Stimulated activated naive CD8-positive, alpha-beta T cell treated with anti-CD3 and anti-CD28 coated beads, Interleukin-15, amount 100 ng/mL, for 72 hours (primary cell): ENCODE measurements at places on chromosomes 5 and 9.

- no peak for DNase-seq
Observed at GRCh38 chr5:123813937-123814624, 302.1 kb downstream of the CSNK1G3 start.

DNA sequence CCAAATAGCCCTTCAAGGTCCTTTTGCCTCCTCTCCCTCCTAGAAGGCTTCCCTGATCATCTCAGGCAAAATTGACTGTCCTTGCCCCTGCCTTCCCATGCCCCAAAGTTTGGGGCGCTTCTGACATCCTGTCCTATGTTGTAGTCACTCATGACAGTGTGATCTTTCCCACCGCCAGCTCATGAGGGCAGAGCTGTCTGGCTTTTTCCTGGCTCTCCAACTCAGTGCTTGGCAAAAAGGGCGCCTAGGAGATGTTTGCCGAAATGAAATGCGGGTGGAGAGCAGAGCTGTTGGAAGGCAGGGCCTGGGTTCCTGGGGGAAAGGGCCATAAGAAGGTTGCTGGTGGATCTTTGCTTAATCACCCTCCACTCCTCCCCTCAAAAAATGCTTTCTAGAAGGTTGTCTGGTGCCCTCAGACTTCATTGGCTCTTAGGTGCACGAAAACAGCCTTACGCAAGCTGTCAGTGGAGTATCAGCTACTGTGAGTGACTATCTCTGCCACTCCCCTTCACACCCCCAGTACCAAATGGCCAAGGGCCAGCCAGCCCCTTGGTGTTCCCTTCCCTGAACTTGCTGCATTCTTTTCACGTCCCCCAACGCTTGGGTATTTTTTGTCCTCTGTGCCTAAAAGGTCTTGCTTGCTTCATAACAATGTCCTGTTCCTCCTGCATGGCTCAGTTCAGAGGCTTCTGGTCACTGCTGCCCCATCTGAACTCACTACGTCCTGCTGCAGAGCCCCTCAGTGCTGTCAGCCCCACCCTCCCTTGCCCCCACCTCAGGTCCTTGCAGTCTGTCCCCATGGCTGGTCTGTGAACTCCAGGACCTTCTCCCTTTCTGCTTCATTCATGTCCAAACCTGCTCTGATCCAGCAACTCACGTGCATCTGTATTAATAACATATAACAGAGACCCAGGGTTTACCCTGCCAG is 2.6 kb upstream of the SLC25A51 start:
- no peak for DNase-seq

- DNase-seq = no peak
Observed at GRCh38 chr9:33107762-33108161, 31.3 kb upstream of the SMU1 start.

DNA sequence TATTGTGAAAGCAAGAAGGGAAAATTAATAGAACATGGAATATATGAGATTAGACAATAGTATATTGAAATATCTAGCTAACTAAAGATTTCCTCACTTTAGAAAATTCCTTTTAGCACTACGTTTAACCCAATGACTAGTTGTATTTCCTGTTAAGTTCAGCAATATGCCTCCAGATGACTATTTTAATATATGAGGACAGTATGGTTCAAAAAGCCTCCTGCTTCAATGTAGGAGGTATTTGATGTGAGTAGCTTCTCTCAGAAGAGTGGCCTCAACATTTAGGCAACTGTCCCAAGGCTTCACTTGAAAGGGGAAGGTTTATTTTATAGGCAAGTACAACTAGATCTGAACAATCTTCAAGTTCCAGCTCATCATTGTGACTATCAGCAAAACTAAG is 2.0 kb upstream of the MEF2C start:
- DNase-seq = no peak

DNA sequence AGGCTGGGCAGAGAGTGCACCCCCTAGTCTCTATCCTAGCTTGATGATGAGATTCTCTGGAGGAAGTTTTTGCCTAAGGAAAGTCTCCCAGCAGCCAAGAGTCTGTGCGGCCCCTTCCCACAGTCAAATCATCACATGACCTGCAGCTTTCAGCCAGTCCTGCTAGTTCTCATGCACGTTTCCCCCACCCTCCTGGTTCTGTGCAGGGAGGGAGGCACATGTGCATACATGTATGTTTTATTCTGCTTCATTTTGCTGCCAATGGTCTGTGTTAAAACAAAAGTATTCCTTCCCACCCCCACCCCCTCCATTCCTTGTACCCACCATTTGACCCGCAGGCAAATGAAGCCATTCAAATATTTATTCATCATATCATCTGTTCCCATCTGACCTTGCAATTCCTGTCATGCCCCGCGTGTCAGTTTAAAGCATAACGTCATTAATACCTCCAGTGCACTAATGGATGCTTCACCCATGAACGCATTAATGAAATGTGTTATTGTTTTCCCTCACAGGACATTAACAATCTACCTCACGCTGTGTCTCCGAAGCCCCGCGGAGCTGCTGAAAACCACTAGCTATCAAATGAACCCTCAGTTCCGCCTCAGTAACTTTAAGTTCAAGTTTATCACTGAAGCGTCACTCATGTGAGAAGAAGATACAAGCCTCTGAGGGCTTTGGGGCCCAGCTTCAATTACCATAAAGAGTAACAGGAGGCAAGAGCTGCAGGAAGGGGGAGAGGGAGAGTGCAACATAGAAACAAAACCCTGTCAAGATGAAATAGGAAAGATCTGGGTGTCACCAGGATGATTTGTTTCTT is 139.6 kb downstream of the RASEF start:
- no peak for DNase-seq

DNA sequence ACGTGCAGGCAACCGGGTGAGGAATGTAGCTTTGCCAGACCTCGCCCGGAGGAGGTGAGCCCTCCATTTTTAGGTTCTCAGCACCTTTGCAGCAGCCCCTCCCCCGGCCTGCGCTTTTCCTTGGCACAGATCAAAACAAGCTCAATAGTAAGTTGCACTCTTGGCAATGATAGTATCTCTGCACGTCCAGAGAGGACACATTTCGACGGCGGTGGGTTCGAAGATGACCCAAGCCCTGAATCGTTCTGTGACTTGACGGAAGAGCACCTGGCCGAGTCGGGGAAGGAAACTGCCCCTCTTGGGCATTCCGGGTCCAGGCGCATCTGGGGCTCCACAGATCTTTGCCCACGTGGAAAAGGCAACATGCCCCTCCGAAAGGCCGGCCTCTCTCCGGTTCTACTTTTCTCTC is 904 bp downstream of the GDNF start:
- no peak for DNase-seq

DNA sequence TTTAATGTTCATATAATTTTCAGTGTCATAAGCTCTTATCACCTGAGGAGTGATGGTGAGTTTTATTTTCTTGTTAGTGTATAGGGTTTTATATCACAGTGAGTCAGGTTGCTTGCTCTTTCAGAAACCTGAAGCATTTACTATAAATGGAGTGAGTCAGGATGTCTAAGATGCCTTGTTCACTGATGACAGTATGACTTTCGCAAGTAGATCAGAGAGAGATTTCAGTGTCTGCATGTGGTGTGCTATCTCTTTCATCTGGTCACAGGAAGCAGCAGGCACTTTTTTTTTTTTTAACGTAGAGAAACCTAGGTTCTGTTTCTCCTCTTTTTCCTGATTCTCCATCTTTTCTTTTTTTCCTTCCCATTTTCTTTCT is 237.1 kb downstream of the DMRTA1 start:
- DNase-seq = no peak

DNA sequence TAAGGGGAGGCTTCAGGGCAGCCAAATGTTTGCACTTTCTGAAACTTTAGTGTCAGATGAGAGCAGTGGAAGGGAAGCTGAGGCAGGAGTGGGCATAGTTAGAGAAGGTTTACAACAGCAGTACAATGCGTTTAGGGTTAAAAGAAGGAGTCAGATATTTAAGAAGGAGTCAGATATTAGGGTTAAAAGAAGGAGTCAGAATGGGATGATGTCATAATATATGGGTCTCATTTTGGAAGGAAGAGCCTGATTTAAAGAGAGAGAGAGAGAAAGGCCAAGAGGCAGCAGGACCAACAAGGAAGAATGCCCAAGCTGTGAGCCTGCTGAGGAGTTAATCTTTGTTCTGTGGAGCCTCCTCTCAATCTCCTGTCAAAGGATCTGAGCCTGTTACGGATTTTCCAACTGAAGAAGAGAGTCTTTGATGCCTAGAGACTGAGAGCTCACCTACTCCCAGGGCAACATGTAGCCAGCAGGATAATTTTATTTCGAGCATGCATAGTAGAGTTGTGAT is 9.5 kb downstream of the ISL1 start:
- DNase-seq = no peak

DNA sequence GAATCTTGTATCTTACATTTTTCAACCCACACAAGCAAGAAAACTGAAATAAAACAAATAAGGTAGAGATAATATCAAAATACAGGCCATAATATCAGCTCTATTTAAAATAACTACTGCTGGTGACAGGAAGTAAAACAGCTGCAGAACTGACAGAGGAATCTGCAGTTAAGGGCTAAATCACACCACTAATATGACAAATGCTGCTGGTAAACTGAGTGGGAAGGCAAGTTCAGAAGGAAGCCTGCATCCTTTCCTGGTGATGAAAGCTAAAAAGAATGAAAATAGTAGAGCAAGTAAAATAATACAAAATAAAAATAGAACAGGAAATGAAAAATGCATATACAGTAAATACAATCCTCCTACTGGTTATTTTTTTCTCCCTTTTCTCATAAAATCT is 1293.7 kb upstream of the C9orf72 start:
- no peak for DNase-seq

- no peak for DNase-seq
Observed at GRCh38 chr9:81608289-81608657, 81.1 kb downstream of the TLE1 start.

DNA sequence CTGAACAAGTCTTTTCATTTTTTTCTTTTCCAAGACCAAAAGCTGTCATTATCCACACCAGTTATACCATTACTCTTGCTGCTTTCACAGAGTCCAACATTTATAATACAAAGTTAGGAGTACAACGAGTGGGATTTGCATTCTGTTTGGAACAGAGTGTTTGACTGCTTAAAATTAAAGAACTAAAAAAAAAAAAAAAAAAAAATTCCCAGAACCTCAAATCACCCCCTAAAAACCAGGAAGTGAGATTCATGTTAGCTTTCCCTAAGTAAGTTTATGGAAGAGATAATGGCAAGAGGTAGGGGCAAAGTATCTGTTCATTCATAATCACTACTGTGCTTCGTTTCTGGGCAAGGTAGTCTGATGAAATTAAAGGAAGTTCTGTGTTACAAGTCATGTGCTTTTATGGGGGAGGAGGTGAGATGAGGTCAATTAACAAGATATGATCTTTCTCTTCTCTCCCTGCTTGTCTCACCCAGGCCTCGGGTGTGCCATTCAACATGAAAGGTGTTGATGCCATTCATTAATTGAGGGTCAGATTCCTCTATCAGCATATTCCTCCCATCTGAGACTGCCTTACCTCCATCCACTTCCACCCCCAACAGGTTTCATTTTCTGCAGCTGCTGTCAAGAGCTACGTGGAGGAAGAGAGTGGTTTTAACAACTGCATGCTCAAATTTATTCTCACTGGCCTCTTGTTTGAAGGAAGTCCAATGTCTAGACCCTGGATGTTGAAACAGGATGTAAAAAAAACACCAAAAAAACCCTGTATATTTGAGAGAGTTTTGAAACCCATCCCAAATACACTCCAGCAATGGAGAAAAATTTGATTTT is 58.1 kb downstream of the MARCHF3 start:
- peak; percentile 42 for DNase-seq

- DNase-seq = no peak
Observed at GRCh38 chr5:149747141-149747832, 17.2 kb downstream of the PPARGC1B start.

GRCh38 chr9:93684806-93685543 is 108.6 kb downstream of the PHF2 start:
- DNase-seq = no peak

DNA sequence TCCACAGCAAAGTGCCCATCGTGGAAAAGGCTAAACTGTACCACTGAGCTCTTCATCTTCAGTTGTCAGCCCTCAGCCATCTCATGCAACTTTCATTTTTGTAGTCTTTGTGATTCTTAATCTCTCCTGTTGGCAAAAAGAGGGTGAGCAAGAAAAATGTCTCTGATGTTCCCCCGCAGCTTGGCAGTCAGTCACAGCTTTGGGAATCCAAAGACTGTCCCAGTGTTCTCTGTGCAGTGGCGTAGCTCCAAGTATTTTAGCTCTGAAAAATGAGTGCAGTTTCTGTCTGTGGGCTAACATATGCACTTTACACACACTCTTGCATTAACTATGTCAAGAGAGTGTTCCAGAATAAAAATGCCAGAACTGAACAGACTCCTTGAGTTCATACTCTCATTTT is 372.2 kb downstream of the TMEM232 start:
- no peak for DNase-seq

DNA sequence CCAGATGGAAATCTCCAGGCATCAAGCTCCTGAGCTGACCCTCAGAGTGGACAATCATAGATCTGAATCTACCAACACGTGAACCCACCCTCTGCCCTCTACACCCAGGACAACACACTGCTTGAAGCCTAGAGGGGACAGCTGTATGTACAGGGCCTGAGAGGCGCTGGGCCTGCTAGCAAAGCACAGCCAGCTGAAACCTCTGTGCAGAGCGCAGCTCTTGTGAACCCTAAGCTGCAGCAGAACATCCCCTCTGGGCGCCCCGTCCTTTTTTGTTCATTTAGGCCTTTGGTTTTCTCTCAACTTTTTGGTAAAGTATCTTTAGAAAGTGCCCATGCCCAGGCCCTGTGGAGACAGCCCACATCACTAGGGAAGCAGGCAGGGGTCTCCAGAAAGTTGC is 62.4 kb upstream of the SPTLC1 start:
- DNase-seq = no peak

- DNase-seq = no peak
Observed at GRCh38 chr9:128637656-128638055, 19.0 kb downstream of the DYNC2I2 start.

DNA sequence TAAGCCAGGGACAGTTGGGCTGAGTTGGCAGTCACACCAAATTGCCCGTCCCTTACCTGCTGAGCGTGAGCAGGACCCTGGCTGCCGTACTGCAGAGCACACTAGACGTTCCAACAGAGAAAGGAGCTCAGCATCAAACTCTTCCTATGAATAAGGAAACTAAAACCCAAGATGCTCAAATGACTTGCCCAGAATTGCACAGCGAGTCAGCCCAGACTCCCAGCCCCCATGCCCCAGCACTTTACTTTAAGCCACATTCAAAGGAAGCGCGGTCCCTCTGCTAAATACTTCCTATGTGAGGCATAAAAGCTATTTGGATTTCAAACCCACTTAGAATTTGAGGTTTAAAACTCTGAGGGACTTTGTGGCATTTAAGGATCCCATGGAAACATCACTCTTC is 23.9 kb downstream of the PAX5 start:
- no peak for DNase-seq
